NCI-H446 treated with DMSO at 0.1 percent for 48 hours (cell line): ENCODE measurements at places on chromosomes 7 and 10.
A peak's percentile ranks its signal among the peaks of the same experiment; 100 is the strongest.

DNA sequence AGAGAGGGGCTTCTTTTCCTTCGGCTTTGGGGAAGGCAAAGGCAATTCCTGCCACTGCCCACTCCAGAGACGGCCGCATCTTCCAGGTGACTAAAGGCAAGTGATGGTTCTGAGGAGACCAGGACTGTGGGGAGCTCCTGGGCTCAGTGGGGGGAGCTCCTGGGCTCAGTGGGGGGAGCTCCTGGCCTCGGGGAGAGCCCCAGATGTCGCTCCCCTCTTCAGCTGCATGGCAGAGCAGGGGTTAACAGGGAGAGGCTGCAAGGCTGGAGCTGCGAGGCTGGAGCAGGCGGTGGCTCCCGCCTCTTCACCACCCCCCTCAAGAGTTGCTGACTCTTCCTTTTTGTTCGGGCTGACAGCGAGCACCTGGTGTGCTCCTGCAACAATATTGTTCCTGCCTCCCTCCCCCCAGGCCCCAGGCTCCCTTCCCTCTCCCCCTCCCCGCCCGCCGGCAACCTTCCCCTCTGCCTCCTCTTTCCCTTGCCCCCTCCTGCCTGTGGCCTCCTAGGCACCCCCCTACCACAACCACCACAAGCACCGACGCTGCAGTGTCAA, 56.3 kb upstream of the LBX1 start:
- no peak for DNase-seq

GRCh38 chr7:101747053-101747878, 70.2 kb upstream of the CUX1 start:
- no peak for DNase-seq

DNA sequence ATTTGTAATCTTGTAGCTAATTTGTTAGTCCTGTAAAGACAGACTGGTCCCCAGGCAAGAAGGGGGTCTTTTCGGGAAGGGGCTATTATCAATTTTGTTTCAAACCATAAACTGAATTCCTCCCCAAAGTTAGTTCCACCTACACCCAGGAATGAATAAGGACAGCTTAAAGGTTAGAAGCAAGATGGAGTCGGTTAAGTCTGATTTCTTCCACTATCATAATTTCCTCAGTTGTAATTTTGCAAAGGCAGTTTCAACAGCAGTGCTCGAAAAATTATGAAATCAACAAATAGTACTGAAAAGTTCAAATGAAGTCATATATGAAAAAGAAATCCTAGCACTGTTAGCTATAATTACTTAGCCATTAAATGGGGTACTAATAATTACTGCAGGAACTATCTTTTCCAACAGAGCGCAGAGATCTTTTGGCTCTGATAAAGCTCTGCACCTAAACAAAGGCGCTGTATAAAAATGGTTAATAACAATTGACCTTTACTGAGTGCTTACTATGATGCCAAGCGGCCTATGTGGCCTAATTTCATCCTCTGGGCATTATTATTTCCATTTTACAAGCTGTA, 756 bp upstream of the SEC24C start:
- no peak for DNase-seq

DNA sequence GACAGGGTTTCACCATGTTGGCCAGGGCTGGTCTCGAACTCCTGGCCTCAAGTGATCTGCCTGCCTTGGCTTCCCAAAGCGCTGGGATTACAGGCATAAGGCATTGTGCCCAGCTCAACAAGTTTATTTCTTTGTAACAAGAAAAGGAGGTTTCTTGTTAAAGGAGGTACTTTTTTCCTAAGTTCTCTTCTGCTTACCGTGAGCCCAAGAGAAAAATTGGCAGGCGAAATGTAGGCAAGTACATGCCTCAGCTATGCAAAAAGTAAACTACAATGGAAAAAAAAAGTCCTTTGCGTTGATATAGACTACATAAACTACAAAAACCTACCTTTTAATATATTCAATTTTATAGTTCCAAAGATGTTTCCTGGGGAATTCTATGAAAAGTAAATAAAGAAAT, 122.6 kb downstream of the DKK1 start:
- no peak for DNase-seq

DNA sequence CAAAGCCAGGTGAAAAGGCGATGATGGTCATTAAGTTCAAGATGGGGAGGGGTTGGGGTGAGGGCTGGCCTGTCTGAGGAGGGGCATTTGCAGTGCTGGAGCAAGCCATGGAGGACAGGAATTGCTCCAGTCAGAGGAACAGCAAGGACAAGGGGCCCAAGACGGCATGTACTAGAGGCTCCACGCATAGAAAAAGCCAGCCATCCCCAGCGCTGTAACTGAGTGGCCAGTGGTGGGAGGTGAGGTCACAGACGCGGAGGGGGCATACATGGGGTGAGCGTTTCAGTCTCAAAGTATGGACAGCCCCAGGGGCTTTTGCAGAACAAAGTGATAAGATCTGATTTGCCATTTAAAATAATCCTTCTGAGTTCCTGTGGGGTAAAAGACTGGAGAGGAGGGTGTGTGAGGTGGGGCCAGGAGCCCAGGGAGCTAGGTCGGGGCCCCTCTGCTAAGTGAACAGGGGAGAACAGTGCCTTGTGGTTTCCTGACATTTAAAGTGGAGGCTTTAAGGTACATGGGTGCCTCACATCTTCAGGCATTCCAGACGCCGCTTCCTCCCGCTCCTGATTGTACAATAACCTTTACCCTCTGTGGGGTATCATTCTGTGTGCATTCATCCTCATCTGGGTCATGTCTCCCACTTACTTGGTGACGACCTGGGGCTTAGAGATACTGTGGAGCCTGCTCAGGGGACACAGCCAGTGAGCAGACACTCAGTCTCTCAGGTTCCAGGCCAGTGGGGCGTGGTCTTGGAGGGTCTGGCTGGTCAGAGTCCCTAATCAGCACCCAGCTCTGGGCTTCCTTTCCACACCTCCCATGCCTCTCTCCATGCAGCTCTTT, 105.6 kb upstream of the GPR26 start:
- DNase-seq: no peak

DNA sequence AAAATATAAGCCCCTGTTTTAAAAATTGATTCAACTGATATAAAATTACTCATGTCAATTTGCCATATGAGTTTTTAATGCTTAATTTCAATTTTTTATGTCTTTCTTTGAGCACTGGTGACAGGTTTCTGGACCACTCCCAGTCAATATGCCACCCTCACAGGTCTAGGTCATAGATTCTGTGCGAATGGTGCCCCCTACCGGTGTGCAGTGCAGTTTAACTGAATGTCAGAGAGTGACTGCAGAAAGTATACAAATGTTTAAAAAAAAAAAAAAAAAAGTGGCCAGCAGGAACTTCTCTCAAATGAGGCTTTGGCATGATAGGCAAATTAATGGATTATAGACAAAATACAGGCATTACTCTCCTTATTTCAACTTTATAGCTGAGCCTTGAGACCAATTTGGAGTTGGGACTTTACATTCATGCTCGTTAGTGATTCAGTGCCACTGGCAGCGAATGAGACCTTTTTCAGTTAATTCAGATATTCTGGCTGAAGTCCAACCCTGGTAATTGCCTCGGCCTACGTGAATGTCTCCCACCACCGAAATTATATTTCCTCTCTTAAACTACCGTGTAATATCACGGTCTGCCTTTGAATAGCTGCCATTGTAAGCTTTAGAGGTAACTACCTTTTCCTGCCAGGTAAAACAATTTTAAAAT, 427.6 kb downstream of the PHTF2 start:
- DNase-seq: peak; percentile 53

GRCh38 chr7:42883950-42884349, 27.9 kb downstream of the C7orf25 start:
- no peak for DNase-seq

GRCh38 chr7:141624763-141625162, 73.6 kb downstream of the AGK start:
- DNase-seq: no peak

DNA sequence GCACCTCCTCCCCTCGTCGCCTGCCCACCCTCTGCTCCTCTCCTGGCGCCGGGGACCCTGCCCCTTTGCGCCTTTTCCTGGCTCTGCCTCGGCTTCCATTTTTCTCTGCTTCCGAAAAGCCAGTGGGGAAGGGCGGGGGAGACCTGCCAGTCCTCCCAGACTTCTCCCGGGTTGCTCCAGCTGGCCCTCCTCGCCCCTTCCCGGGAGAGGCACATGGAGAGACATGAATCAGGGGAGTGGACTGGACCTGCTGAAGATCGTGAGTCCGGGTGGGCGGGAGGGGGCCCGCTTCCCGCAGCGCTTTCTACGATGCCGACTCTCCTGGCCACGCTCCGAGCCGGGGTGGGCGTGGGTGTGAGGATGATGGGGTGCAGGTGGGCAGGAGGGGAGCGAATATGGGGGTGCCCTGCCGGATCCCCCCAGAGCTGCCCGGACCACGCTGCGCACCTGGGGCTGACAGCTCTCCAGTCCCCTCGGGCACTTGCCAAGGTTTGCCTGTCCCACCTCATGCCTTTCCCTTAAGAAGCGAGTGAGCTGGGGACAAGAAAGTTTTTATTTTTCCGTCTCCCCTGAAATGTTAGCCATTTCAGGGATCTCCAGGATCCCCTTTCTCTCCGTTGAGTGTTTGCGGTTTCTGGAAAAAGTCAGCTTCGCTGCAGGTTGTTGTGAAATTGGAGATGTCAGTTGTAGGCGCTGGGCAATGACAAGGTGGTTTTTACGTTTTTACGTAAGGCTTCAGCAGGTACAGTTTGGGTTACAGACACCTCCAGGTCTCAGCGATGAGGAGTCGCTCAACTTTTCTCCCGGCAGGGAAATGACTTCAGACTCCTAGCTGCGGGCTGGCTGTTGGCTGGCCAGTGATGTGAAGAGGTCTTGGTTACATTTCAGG, 977 bp downstream of the CACNB2 start:
- DNase-seq: no peak

DNA sequence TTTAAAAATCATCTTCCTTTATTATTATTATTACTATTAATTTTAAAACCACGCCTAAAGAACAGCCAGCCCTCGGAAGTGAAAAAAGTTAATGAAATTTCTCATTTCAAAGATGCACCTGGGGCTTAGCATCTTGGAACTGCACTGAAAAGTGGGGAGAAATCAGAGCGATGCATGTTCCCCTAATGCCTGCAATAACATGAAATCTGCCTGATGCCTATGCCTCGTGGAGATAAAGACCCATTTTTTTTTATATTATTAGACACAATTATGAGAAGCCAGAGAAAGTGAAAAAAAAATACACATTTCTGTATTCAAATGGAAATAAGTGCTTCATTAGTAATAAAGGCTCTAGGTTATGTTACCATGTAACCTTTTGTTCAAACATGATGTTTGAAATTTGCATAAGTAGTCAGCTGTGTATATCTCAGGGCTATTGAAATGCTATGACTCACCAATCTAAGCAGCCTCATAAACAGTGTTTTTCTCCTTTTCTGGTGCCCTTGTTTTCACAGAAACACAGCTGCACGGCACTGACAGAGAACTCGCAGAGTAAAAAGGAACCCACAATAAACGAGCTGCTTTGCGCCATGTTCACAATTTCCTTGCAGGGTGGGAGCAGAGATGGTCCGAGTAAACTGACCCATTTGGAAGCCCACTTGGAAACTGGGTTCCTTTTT, 175.8 kb upstream of the PRKCQ start:
- DNase-seq: no peak

- no peak for DNase-seq
Measured at GRCh38 chr7:151019130-151019447, 5.2 kb downstream of the ATG9B start.

GRCh38 chr10:30368065-30368718, 19.1 kb upstream of the MTPAP start:
- no peak for DNase-seq

DNA sequence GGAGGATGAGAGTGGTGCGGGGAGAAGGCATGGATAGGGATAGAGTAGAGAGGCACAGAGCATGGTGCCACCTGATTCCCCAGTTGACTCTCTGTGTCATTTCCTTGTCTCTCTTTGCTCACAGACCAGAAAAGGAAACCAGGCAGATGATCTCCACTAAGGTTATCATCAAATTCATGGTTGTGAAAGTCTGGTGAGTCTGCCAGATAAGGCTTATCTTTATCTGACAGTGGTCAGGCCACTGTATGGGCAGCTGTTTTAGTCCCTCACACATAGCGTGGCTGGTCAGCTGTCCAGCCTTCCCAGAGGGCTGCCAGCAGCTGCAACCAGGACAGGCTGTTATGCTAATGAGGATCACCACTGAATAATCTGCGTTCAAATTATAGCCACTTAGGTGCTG, 99.0 kb downstream of the ADRA2A start:
- DNase-seq: no peak

- no peak for DNase-seq
Measured at GRCh38 chr7:15330943-15331342, 230.9 kb downstream of the AGMO start.

DNA sequence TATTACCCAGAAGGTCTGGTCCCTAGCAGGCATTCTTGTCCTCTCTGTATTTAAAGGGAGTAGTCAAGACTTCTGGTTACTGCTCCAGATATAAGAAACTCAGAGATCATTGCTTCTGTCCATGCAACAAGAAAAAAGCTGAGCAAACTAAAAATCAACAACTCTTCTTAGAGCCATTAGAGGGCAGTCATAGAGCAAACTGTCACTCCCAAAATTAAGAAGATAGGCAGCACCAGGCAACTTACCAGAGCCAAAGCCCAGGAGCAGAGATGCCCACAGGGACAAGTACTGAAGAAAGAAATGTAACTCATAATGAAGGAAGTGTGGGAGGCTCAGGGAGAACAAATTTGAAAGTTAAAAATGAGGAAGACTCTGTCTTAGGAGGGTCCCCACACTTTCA, 472.9 kb upstream of the COBL start:
- DNase-seq: no peak
